ENCODE measurements at places on chromosomes 3 and 15. TPM values are rescaled to one million over a fixed set of nuclear protein-coding genes. Genes with fewer than 3 reads are reported as not detected.

GRCh38 chr15:58407778-58408177 is 24.0 kb upstream of the LIPC start:
- no peak for DNase-seq

- DNase-seq: peak; percentile 75
Measured at GRCh38 chr3:26236531-26236930, 386.0 kb upstream of the LRRC3B start.

DNA sequence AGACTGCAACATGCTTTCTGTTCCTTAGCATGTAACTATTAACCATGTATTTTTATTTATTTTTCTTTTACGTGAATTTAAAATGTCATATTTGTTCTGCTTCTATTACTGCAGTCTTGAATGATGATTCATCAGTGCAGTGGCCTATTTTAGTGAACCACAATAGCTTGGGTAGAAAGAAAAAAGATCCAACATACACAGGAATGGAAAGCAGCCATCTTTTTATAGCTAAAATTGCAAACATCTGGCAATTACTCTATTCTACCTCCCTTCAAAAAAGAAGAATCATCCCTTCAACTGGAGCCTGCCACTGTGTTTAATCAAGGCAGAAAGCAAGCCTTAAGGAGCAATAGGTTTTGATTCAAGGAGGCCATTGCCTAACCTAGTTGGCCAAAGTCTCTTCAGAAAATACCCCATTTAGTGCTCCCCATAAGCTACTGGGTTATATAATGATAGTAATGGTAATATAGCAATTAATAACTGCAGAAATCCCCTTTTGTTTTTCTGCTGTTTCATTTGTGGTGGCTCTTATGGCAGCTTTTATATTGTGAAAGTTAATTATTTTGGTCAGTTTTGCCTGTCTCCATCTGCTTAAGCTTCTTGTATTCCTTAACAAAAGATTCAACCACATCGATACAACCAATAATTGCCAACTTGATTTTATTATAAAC is 267.3 kb downstream of the LPP start:
- DNase-seq: peak; percentile 38

DNA sequence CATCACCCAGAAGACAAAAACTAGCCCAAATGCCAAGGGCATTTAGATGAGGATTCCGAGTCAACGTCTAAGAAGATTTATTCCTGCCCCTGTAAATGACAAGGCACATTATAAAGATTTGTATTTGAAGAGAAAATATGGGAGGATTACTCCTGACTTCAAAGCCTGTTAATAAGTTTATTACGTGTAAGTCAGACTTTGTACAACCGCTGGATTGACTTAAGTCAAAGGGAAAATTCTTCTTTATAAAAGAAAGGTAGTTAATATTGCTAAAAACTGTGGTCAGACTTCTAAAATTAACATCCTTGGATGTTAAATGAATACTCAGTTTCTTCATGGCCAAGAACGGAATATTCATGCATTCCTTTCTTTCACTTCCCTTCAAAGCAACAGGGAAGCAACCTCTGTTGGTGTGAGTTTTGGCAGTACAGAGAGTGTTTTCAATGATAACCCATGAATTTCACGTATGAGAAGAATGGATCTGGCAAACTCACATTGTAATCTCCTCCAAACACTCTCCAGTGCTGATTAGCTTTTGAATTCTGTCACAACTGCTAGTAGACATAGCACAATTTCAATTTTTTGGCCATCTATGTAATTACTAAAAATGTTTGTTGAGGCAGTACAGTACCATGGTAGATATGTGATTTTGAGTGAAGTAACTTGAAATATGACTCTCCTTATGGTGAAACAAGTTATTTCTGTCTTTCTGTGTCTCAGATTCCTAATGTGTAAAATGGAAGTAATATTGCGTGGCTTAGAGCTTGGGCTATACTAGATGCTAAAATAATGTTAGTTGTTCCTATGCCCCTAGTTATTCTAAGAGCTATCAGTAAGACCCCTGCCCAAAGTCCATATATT is 62.0 kb downstream of the PLD1 start:
- peak; percentile 29 for DNase-seq

DNA sequence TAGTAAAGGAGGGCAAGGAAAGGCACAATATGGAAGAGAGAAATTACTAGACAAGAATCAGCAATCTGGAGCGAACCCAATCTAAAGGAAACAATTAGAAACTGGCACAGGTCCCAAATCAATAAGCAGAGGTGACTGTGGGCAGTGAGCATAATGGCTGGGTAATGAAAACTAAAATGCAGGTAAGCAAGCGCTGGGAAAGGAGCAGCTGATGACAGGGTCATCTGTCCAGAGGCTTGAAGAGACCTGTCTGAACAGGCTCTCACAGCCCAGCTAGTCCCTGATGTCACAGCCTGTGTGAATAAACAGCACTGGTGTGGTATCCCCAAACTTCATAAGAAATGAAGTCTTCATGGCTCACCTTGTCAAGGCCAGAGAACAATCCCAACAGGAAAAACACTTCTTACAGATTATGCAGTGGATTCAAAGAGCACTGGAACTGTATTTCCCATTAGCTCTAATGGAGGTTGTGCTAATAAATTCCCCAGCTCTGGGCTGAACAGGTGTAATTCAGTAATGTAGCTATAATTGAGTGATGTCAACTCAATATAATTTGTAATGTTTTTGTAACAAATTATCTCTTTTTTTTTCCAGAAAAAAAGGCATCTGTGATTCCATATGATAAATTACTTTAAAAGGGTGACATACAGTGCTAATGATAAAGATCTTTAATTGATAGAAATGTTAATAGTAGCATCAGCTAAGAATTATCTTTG is 197.3 kb downstream of the FHIT start:
- DNase-seq: no peak

DNA sequence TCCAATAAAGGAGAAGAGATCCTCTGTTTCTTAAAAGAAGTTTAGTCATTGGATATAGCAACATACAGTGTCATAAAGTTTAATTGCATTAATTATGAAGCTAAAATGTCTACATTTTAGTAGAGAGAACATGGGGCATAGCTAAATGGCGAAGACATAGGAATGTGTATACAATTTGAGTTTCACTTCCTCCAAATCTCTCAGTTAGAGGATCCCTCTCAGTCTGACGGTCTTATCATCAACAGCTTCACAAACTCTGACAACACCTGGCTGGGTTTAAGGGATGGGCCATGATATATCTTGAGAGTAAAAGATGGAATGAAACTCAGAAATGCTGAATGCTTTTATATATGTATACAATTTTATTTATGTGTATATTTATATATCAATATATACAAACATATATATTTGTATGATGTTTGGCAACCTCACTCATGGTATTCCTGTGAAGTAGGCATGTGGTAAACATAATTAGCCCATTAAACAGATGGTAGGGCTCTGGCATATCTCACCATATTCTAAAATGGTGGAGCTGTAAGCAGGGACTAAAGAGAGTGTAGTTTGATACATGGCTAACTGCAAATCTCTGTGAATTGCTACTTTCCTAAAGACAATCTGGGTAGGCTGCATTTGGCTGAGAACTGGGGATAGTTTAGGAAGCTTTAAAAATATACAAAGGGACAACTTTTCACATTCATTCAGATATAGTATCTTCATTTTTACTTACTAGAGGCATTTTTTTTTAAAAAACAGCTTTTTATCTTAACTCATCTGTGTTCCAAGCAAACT is 111.6 kb downstream of the TIGIT start:
- DNase-seq: no peak

- DNase-seq: no peak
Measured at GRCh38 chr3:195401943-195402342, 40.9 kb downstream of the ACAP2 start.

DNA sequence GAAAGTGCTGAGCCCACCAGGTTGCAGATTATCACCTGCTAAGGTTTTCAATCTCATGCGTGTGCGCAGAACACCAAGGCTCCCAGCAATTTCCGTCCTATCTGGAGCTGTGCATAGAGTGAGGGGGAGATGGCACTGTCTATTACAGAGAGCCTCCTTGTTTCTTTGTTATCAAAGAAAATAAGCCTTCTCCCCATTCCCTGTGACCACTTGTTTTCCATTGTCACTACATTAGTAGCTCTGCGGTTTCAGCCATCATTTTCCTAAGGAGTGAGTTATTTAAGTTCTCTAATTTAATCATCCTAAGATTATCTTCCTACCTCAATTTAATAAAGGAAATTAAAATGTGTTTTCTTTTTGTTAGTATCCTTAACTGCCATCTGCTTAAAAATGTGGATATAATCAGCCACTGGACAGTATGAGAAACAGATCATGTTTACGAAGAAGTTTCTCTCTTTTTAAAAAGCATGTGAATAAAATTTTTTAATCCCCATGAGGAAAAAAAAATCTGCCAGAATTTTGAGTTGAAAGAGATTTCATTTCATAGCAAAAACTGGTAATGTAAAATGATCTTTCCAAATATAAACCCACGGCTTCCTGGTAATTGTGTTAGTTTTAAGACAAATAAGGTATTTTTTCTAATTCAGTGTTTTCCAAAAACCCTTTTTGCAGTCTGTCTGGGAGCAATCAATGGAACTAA is 172.3 kb upstream of the UBE2E1 start:
- peak; percentile 48 for DNase-seq

DNA sequence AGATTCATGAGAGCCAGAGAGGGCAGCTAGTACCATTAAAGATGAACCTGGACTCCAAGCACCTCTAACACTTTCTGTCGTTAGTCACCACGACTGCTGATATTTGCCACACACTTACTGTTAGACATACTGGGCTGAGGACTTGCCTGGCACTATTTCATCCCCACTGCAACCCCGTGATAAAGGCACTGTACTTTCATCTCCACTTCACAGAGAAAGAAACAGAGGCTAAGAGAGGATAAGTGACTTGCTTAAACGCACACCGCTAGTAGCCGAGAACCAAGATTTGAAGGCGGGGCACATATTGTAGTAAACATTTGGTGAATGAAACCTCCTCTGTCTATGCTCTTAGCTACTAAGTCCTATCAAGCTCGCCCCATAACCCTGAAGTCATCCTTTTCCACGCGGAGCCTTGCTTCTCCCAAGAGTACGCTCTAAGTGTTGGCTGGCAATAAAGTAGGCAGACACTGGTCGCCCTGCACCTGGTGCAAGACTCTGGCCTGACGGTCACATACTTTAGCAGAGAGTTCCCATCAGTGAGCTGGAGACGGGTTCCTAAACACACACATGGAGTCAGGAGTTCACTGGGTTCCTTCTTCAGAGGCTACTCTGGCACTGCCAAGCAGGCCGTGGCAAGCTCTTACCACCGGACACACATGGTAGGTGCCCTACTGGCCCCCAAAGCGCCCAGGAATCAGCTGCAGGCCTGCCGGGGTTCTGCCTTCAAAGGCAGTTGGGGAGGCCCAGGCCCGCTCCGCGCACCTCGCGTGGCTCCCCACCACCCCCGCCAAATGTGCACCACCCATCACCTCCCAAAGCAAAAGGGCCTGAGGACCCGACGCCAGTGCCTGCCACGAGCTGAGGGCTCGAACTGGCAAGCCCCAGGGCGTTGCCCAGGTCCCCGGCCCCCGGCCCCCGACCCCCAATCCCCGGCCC is 951 bp downstream of the POMGNT2 start:
- DNase-seq: peak; percentile 17

DNA sequence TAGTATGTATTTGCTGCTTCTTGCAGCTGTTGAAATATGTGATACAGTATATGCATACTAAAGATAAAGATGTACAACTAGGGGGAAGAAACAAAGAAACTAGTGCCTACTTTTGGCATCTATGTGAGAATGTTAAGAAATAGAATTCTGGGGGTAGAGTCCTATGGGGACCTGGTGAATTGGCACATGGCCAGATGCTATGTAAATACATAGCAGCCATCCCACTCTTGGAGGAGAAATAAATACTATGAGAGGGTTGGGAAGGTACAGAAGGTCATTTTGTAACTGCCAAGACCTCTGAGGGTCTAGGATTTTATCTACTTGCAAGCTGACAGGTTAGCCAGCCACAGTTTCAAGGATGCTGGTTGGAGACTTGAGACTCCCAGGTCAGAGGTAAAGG is 298.3 kb upstream of the TBL1XR1 start:
- DNase-seq: no peak

DNA sequence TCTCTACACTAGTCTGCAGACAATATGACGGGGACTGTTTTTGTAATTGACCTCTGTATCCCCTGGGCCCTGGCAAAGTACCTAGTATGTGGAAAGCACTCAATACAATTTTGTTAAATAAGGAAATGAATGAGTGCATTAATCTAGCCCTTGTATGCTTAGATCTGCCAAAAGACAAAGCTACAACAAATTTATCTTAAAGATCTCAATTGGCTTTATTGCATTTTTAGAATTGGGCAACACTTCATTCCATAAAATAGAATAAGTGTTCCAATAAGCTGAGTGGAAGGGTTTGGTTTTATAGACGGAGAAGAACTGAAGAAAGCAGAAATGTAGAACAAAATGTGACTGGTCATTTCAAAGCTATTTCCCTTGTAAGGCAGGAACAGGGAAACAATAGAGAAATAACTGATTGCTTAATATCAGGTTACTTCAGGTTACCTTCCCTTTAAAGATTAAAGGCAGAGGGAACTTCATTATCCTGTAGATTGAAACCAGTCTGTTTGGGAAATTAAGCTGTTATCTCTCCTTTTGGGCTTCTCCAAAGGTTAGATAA is 108.3 kb upstream of the MME start:
- no peak for DNase-seq

GRCh38 chr3:192831111-192831644 is 86.5 kb downstream of the MB21D2 start:
- no peak for DNase-seq

- no peak for DNase-seq
Measured at GRCh38 chr15:85048430-85048829, 66.8 kb downstream of the PDE8A start.

- DNase-seq: no peak
Measured at GRCh38 chr3:15693355-15693754, 91.8 kb downstream of the BTD start.

DNA sequence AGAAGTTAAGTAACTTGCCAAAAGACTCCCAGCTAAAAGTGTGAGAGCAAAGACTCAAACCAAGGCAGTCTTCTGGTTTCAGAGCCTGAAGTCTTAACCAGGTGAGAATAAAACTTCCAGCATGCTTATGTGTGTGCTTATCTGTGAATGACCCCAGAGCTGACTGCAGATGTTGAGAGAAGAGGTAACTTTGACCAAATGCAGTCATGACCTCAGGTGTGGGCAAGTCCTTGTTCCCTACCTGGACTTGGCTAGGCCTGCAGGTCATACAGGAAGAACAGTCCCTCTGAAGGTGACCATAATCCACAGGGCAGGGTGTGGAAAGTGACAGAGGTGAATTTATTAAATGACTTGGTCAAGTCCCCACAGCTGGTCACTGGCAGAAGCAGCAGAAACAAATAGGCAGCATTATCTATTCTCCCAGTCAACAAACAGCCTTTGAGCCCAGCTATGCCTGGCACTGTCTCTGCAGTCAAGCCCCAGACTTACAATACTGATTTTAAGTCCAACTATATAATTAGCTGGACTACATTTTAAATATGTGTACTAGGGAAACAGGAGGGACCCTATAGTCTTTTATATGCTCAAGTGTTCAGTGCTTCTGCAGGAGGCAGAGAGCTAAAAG is 3.0 kb upstream of the CPEB1 start:
- DNase-seq: no peak

GRCh38 chr3:98462901-98463300 is at the start of gene OR5K1:
TSS of gene OR5K1 (plus strand) at chr3:98463201. CDS start at chr3:98469577, 6,376 bp downstream.
- no peak for DNase-seq

- DNase-seq: peak; percentile 68
Measured at GRCh38 chr3:21273259-21274025, 477.6 kb downstream of the ZNF385D start.

NISCH gene
- 82.2 TPM for total RNA-seq

MORC1 gene
- not detected for total RNA-seq

CPLX3 gene
- not detected for total RNA-seq

GABRA5 gene
- total RNA-seq: 0.62 TPM

HIGD2B gene
- total RNA-seq: not detected

Data from tongue (tissue), 3 donors.